Body of pancreas (tissue), 4 donors: ENCODE measurements at places on chromosomes 4 and X.
A peak's percentile ranks its signal among the peaks of the same experiment; 100 is the strongest.

- no peak for DNase-seq
These were observed 308.0 kb downstream of the PPP3CA start for GRCh38 chr4:101039367-101039766.

GRCh38 chrX:71541210-71542022, 8.5 kb downstream of the OGT start:
- DNase-seq = no peak

- DNase-seq = peak; percentile 45
These were observed at the start of gene ZNF518B for GRCh38 chr4:10457255-10457801. ZNF518B (minus strand) TSS chr4:10457426; CDS start chr4:10446328, 11,098 bp downstream.

DNA sequence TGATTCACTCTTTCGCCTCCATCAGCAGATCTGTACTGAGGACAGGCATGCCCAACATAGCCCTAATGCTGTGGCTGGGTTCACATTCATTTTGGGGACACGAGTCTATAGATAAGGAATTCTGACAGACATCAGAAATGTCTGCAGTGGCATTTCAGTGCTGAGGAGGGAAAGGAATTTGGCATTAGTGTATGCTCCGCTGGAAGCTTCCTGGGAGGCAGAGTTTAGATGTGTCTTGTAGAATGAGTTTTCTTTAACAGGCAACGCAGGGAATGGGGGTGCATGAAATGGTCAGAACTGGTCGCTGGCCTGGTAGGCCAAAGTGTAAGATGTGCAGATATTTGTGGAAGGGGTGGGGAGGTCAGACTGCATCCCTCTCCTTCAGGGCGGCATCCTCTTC, 43.5 kb upstream of the ZNF518B start:
- DNase-seq = no peak

DNA sequence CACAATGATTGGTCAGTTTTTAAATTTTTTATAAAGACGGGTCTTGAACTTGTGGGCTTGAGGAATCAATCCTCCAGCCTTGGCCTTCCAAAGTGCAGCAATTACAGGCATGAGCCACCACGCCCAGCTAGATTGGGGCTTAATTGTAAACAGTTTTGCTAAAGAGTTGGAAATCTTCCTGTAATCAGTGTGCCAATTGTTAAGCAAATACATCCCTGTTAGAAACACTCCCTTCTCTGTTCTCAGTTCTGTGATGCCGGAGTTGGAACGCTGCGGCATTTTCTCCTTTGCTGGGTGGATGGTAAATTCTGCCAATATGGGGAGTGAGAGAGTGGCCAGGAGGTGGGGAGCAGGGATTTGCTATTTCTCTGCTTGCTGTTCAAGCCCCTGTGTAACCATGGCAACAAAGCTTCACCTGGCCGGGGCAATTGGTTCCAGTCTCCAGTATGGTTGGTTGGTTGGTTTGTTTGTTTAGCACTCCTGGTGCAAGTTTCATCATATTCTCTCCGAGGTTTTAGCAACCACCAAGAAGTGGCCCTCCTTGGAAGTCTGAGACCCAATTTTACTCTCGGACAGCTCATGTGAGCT, 3.0 kb upstream of the SPATA4 start:
- DNase-seq = no peak

DNA sequence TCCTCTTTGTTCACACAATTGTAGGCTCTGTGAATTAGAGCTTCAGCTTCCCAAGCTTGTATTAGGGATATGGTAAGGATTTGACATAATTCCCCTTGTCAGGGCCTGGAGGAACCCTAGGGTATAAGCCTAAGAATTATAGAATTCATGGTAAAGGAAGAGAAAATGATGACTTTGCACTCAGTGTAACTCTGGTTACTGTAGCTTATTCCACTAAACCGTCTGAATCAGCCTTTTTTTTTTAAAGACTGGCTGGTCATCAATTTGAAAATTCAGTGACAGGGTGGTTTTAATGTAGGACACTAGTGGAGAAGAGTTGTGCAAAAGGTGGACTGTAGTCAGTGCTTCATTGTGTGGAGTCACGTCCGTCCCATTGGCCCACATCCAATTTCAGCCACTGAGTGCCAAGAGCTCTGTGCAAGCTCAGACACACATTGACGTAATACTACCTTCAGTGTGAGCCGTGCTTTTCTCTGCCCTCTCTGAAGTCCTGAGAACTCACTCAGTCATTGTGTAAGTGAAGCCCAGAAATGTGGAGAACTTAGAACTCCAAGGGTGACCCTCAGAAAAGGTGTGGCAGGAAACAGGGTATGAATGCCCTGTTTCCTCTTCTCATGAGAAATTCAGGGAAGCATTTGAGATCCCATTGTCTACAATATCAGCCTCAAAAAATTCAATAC, 449.8 kb downstream of the C4orf33 start:
- DNase-seq = peak; percentile 74

GRCh38 chr4:26701786-26702227, 117.9 kb downstream of the TBC1D19 start:
- no peak for DNase-seq

DNA sequence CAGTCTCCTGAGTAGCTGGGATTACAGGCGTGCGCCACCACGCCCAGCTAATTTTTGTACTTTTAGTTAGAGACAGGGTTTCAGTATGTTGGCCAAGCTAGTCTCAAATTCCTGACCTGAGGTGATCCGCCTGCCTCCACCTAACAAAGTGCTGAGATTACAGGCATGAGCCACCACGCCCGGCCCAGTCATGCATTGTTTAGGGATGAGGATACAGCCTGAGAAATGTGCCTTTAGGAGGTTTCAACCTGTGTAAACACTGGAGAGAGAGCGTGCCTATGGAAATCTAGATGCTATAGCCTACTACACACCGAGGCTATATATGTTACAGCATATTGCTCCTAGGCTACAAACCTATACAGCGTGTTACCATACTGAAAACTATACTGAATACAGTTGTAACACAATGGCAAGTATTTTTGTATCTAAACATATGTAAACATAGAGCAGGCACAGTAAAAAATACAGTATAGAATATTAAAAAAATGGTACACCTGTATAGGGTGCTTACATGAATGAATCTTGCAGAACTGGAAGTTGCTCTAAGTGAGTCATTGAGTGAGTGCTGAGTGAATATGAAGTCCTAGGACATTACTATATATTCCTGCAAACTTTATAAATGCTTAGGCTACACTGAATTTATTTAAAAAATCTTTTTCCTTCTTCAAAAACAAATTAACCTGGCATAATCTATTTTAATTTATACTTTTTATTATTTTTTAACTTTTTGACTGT, 588.2 kb upstream of the ADGRL3 start:
- no peak for DNase-seq

DNA sequence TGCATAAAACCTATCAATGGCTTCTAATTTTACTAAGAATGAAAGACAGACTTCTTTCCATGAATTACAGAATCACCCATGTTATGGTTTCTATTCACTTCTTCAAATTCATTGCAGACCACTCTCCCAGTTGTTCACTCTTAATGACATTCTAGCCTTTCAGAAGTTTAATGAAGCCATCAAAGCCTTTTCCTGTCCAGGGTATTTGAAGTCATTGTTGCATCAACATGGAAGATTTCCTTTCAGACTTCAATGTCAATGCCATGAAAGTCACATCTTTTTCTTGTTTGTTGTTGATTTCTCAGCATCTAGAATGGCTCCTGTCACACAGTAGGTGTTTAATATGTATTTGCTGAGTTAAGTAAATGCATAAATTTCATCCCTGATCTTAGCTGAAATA, 48.1 kb upstream of the ARSJ start:
- no peak for DNase-seq

DNA sequence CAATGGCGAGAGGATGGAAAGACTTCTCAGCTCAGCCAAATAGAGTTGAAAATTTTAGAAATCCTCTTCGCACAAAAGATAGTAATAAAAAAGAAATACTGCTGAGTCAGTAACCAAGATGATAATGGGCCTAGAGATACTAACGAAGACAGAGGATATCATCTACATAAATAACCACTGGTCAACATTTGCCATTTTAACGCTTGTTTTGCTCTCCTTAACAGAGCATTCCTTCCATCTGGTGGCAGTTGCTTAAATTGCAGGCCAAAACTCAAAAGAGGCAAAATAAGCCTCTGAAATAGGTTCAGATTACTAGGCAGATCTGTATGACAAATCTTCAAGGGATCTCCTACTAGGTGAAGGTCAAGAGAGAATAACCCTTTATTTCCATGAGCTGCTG, 51.7 kb upstream of the MCF2 start:
- no peak for DNase-seq

- peak; percentile 24 for DNase-seq
These were observed 67.8 kb upstream of the ETNPPL start for GRCh38 chr4:108830509-108831244.

GRCh38 chr4:68905598-68905938, 46.0 kb downstream of the UGT2A3 start:
- DNase-seq = no peak

DNA sequence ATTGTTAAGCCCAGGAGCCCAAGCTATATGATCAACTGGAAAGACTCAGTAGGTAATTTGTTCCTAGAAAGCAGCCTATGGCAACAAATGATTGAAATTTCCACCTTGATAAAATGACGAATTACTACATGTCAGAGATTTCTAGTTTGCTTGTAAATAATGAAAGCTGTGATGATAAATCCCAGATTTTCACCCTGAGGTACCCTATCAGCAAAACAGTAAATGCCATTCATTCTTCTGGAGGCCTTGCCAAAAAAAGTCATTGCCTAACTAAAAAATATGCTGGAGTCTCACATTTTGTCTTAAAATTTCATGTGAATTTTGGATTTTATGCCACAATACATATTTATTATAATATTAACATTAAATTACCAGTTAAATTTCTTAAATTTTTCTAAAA, 71.3 kb downstream of the PPEF2 start:
- DNase-seq = no peak

DNA sequence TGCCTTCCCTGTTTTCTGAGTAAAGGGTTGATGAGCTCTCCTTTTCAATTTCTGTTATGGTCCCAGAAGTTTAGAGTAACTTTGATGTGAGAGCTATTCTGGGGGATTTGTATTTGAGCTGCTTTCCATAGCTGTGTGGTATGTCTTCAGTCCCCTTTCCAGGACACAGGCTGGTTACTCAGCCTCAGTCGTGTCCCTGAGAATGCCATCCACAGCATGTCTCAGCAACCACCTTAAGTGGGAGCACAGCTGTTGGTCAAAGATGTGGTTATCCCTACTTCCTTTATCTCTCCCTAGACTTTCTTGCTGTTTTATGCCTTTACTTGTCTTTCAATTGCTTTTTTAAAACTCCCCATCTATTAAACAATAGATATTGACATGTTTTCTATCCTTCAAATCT, 37.8 kb downstream of the RNF175 start:
- no peak for DNase-seq

DNA sequence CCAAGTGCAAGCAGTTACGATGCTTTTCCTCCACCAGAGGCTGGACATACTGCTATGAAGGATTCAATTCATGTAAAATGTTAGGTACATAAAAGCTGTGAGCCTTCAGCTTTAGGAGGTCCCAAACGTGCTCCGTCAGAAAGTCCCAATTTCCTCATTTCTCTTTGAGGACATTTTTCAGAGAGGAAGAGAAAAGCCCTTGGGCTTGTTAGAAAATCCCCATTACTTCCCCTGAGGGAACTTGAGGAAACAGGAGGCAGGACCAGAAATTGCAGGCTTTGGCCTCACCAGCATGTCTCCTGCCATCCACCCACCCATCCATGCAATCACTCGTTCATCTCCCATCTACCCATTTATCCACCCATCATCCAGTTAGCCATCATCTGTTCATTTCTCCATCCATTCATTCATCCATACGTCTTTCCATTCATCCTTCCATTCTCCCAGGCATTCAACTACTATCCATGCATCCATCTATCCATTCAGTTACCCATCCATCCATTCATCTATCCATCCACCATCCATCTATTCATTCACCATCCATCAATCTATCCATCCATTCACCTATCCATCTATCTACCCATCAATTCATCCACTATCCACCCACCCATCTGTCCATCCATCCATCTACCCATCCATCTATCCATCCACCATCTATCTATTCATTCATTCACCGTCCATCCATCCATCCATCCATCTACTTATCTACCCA, 223.5 kb downstream of the AFAP1 start:
- DNase-seq = no peak

GRCh38 chr4:10240691-10241090, 124.1 kb upstream of the WDR1 start:
- DNase-seq = no peak

GRCh38 chr4:86947501-86948120, 12.8 kb downstream of the AFF1 start:
- DNase-seq = no peak

DNA sequence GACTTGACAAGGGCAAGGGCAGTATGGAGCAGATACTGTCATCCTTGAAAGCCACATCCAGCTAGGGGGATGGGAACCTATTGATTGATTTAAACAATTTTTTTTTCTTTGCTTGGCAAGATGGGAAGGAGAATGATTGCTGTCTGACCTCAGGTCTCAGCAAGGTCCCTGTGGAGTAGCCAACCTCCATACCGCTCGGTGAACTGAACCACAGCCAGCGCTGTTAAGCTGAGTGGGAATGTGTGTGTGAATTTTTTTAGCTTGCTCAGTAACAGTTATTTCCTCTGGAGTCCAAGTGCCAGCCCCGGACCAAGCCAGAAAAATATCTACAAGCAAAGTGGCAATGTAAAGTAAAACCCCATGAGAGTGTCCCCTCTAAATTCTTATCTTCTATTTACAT, 25.9 kb downstream of the DCX start:
- DNase-seq = no peak

- peak; percentile 30 for DNase-seq
These were observed 2.2 kb downstream of the PWWP3B start for GRCh38 chrX:106170318-106170717.

- DNase-seq = no peak
These were observed 118.4 kb downstream of the COL25A1 start for GRCh38 chr4:109183931-109184490.

GRCh38 chr4:23022032-23022431, 329.3 kb downstream of the GBA3 start:
- no peak for DNase-seq

DNA sequence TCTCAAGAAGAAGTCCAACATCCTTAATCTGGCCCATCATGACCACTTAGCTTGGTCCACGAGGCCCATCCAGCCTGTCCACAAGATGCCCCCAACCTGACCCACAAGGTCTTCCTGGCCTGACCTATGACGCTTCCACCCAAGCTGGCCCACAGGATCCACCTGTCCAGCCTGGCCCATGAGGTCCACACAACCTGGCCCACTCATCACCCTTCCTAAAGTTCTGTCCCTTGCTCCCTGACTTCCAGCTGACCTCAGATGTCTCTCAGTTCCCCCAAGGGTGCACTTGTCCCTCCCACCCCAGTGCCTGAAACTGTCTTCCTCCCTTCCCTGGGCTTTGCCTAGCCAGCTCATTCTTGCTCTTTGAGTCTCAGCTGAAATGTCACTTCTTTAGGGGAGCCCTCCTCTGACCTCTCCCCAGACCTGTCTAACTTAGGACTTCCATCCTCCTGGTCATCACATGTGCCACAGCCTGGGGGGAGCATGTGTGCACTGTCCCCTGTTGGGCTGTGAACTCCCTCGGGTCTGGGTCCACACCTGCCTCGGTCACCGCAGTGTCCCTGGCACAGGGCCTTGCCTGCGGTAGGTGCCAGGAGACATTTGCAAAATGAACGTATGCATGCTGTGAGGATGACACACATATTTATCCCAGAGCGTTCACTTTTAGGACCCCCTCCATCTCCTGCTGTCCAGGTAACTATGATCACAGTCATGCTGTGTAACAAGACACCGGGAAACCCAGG, 61.7 kb downstream of the EVC start:
- no peak for DNase-seq

GRCh38 chr4:163071308-163071707, 95.4 kb downstream of the NAF1 start:
- DNase-seq = no peak
